ENCODE measurements at places on chromosomes 1 and 21. TPM values are rescaled to one million over a fixed set of nuclear protein-coding genes. Genes with fewer than 3 reads are reported as not detected.

DNA sequence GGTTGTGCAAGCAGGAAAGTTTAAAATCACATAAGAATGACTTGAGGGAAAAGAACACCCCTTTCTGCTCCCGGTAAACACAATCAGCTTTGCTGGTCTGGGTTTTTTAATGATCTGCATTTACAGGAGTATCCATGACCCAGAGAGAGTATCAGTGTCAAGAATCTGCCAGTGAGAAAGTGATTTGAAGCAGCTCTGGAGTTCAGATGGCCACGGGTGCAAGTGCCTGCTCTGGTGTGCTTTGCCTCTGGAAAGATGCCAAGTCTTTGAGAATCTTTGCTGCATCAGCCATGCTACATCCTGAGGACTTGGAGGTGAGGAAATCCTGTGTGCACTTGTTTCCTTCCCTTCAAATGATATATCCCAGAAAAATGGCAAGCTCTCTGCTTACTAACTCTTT, 18.6 kb upstream of the MYSM1 start:
- no peaks in the 10 kb centered on the region for H3K27me3 ChIP-seq
- no peak overlapping the region for H3K4me3 ChIP-seq
- DNase-seq, result no peak
- H3K27ac ChIP-seq, result no peak overlapping the region
- no peaks in the 10 kb centered on the region for H3K36me3 ChIP-seq

DNA sequence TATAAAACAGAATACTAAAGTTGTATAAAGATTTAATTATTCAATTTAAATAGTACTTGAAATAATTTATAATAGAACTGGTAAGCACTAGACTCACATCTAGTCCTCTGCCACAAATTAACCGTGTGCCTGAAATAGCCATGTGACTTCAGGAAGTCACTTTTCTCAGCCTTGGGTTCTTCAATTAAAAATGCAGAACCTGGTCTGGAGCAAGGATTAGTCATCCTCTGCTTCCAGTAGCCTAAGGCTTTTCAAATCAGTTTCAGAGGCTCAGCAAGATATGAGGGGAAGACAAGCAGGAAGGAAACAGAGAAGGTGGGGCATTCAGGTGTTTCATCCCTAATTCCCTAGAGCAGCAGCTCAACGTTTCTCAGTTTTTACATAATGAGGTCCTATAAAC, 23.0 kb downstream of the DPH5 start:
- H3K4me3 ChIP-seq, result no peak overlapping the region
- no peaks in the 10 kb centered on the region for H3K4me1 ChIP-seq
- no peaks in the 10 kb centered on the region for H3K27me3 ChIP-seq
- H3K36me3 ChIP-seq, result peaks cover 2% of the 10 kb centered on the region
- no peak for DNase-seq
- no peak overlapping the region for H3K27ac ChIP-seq

GRCh38 chr1:200699871-200700270, 30.2 kb upstream of the DDX59 start:
- H3K27ac ChIP-seq, result no peak overlapping the region
- H3K4me3 ChIP-seq, result no peak overlapping the region
- H3K4me1 ChIP-seq, result peaks cover 2% of the 10 kb centered on the region
- no peak for DNase-seq
- no peaks in the 10 kb centered on the region for H3K36me3 ChIP-seq
- H3K27me3 ChIP-seq, result no peaks in the 10 kb centered on the region

DNA sequence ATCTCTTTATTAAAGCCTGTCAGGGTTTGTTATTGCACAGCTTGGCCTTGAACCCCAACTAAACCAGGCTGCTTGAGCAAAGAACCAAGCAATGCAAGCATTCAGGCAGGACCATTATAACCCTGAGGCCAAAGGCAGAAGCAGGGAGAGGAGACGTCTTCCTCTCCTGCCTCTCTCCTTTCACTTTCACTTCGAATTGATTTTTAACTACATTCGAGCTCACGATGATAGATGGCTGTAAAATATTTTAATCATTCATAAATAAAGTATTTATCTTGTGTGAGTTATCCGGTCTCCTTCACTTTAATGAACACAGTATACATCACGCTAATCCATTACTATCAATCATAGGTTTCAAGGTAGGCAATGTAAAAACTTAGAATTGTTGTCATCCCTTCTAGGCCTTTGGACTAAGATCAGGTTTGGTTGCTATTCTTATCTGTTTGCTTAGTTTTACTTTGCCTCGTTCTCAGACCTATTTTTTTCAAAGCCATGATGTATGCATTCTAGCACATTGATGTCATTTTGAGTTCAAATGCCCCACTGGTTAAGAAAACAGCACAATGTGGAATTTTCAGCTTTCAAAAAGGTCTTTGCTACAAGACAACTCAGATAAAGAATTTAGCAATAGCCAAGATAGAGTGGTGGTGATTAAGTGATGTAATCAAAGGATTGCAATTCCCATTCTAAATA, 480.2 kb upstream of the RUNX1 start:
- H3K27ac ChIP-seq, result no peak overlapping the region
- H3K36me3 ChIP-seq, result no peaks in the 10 kb centered on the region
- H3K27me3 ChIP-seq, result no peaks in the 10 kb centered on the region
- no peaks in the 10 kb centered on the region for H3K4me1 ChIP-seq

DNA sequence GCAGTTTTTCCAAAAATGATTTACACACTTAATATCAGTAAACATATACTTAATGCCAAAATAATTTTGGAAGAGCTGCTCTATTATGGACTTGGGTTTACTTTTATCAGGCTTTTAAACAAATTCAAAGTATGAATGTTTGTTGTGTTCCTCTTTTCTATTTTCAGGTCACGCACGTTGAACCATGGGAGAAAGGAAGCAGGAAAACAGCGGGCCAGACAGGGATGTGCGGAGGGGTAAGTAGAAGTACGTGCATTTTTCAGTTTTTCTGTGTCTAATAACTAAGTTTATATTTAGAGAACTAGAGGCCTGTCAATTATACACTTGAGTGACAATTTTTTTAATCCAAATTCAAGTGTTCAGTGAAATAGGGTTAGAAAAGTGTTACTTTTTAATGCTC, 3.4 kb downstream of the PRPF38B start:
- H3K27me3 ChIP-seq, result no peaks in the 10 kb centered on the region
- no peak overlapping the region for H3K4me3 ChIP-seq
- no peak for DNase-seq
- H3K27ac ChIP-seq, result no peak overlapping the region

- H3K36me3 ChIP-seq, result no peaks in the 10 kb centered on the region
- H3K4me1 ChIP-seq, result no peaks in the 10 kb centered on the region
- H3K27me3 ChIP-seq, result no peaks in the 10 kb centered on the region
- no peak for DNase-seq
Observed at GRCh38 chr21:33368576-33368975, 34.6 kb upstream of the IFNGR2 start.

GRCh38 chr1:39816415-39817090, 27.9 kb upstream of the BMP8B start:
- H3K36me3 ChIP-seq, result no peaks in the 10 kb centered on the region
- no peak overlapping the region for H3K27ac ChIP-seq
- no peak overlapping the region for H3K4me3 ChIP-seq
- H3K4me1 ChIP-seq, result no peaks in the 10 kb centered on the region

DNA sequence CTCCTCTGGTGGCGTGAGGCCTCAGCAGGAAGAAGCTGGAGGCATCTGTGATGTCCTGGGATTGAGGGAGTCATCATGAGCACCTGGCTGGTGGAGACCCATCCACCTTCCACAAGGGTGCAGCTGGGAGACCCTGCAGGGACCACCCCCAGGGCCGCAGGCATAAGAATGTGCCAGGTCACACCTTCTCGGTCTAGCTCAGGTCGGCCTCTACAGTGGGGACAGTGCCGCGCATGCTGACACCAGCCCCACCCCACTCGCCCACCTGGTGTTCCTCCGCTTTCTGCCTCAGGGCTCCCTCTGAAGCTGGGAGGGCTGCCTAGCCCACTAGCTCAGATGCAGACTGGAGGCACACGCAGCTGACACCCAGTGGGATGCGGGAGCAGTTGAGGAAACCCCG, 5.8 kb upstream of the PAQR7 start:
- H3K36me3 ChIP-seq, result no peaks in the 10 kb centered on the region
- H3K27ac ChIP-seq, result no peak overlapping the region
- no peak for DNase-seq

DNA sequence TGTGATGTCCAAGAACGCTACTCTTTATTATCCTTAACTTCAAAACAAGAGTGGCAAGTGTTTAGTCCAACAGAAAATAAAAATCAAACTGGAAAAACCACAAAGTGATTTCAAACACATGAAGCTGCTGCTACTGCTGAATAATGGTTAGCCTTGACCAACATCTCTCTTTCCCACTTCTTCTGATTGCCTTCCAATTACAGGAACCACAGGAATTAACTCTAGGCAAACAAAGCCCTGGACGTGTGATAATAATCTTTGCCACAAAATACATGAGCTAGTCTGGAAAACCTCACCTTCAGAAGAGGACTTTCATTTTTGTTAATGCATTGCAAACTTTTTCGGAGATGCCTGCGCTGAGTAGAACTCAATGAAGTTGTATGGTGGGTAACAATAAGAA, 48.6 kb upstream of the COL11A1 start:
- DNase-seq, result no peak
- no peak overlapping the region for H3K27ac ChIP-seq
- no peaks in the 10 kb centered on the region for H3K4me1 ChIP-seq
- H3K4me3 ChIP-seq, result no peak overlapping the region
- no peaks in the 10 kb centered on the region for H3K27me3 ChIP-seq

DNA sequence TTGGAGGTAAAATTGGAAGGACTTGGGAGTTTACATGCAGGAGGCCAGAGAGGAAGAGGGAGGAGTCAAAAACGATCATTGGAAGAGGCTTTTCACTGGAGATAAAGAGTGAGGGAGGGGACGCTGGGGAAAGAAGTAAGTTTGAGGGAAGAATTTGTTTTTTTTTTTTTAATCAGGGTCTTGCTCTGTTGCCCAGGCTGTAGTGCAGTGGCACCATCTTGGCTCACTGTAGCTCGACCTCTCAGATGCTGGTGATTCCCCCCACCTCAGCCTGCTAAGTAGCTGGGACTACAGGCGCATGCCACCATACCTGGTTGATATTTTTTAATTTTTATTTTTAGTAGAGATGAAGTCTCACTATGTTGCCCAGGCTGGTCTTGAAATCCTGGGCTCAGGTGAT, 1.2 kb upstream of the MROH7 start:
- H3K27me3 ChIP-seq, result no peaks in the 10 kb centered on the region
- DNase-seq, result no peak
- H3K4me1 ChIP-seq, result no peaks in the 10 kb centered on the region
- H3K27ac ChIP-seq, result no peak overlapping the region

- H3K36me3 ChIP-seq, result no peaks in the 10 kb centered on the region
- peaks cover 9% of the 10 kb centered on the region for H3K4me1 ChIP-seq
- no peak for DNase-seq
Observed at GRCh38 chr21:40166291-40166843, 299.1 kb downstream of the PCP4 start.

DNA sequence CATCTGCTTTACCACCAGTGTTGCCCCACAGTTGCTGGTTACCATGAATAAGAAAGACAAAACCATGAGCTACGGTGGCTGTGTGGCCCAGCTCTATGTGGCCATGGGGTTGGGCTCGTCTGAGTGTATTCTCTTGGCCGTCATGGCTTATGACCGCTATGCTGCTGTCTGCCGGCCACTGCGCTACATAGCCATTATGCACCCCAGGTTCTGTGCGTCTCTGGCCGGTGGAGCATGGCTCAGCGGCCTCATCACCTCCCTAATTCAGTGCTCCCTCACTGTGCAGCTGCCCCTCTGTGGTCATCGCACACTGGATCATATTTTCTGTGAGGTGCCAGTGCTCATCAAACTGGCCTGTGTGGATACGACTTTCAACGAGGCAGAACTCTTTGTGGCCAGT, 14.0 kb downstream of the OR2G6 start:
- no peaks in the 10 kb centered on the region for H3K4me1 ChIP-seq

DNA sequence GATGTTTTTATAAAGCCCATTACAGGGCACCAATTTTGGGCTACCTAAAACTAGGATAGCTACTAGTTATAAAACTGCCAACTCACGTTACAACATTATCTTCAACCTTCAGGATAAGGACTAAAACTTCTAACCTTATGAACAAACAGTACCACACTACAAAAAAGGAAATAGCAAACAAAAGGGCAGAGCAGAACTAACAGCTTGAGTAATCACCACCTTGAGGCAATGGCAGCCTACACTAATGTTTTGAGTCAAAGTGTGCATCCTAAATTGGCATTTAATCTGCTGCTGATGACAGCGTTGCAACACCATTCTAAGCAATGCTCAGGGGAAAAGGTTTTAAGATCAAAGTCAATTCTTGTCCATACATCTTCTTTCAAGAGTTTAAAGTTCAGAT, 27.2 kb downstream of the PTP4A2 start:
- peaks cover 2% of the 10 kb centered on the region for H3K36me3 ChIP-seq
- no peak overlapping the region for H3K27ac ChIP-seq
- H3K4me3 ChIP-seq, result no peak overlapping the region
- DNase-seq, result no peak
- H3K4me1 ChIP-seq, result no peaks in the 10 kb centered on the region
- no peaks in the 10 kb centered on the region for H3K27me3 ChIP-seq

- DNase-seq, result no peak
- no peaks in the 10 kb centered on the region for H3K36me3 ChIP-seq
- no peak overlapping the region for H3K27ac ChIP-seq
- no peaks in the 10 kb centered on the region for H3K4me1 ChIP-seq
- H3K27me3 ChIP-seq, result no peaks in the 10 kb centered on the region
Observed at GRCh38 chr1:63624911-63625310, 31.7 kb downstream of the PGM1 start.

- H3K27ac ChIP-seq, result no peak overlapping the region
- H3K36me3 ChIP-seq, result peaks cover 67% of the 10 kb centered on the region
- no peak overlapping the region for H3K4me3 ChIP-seq
Observed at GRCh38 chr1:153764310-153764709, 10.9 kb upstream of the SLC27A3 start.

DNA sequence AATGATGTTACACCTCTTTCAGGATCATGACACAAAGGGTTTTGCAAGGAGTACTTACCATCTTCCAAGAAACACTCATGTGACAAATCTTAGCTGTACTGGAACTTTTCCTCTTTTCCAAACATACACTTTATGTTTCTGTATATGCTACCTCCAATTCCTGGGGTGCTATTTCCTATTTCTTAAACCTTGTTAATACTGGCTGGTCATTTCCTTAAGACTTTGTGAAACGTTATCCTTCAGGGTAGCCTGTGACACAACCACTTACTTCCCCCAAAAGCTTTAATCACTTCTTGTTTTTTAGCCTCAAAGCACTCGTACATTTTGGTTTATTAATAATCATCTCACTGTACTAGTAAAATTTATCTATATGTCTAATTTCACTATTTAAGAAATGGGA, 39.4 kb downstream of the OR10Z1 start:
- H3K4me1 ChIP-seq, result no peaks in the 10 kb centered on the region
- DNase-seq, result no peak
- no peaks in the 10 kb centered on the region for H3K27me3 ChIP-seq
- no peak overlapping the region for H3K27ac ChIP-seq
- H3K4me3 ChIP-seq, result no peak overlapping the region

DNA sequence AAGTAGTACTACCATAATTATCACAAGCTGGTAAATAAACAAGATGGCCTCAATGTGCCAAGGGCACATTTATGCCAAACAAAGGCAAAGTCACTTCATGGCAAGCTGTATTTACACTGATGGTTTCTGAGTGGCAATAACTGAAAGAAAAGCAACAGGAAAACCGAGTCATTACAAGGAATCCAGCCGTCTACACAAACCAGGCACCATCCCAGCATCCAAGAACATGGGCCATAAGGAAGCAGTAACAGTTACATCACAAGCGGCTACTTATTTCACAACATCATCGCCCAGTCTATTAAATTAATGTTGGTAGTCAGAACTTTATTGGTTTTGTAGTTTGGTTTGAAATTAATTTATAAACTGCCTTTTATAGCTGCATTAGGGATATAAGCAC, 214.2 kb downstream of the RERE start:
- no peak overlapping the region for H3K4me3 ChIP-seq
- H3K4me1 ChIP-seq, result no peaks in the 10 kb centered on the region
- H3K27me3 ChIP-seq, result no peaks in the 10 kb centered on the region
- no peaks in the 10 kb centered on the region for H3K36me3 ChIP-seq
- no peak for DNase-seq

Gene PRAMEF8
- total RNA-seq, result not detected

Gene SEC16B
- total RNA-seq, result 0.56 TPM

Gene S1PR1
- total RNA-seq, result 3.5 TPM

Gene TMEM61
- 0.54 TPM for total RNA-seq
